ENCODE measurements at places on chromosomes 6 and 20.

DNA sequence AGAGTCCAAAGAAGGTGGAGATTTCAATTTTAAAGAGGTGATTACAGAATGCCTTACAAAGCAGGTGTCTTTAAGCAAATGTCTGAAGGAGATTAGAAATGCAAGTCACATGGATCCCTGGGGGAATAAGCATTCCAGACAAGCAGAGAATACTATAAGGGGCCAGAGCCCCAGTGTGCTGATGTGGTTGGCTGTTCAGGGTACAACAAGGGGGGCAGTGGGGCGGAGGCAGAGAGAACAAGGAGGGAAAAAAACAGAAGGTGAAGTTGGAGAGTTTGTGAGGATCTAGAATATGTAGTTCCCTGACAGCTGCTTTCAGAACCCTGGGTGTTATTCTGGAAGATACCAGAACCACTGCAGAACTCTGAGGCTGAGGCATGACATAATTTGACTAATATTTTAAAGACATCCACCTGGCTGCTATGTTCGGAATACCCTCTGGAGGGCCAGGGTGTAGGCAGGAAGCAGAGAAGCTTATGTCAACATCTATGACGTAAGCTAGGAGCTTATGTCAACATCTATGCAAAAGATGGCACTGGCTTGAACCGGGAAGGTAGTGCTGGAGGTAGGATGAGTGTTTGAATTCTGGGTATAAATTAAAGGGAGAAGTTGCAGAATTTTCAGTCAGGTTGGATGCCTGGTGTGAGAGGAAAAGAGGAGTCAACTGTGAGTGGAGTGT lies 276.3 kb upstream of the AGPAT4 start:
- DNase-seq = no peak

- DNase-seq = no peak
These were observed 21.0 kb downstream of the SULF2 start for GRCh38 chr20:47764154-47764733.

- no peak for DNase-seq
These were observed 824.8 kb upstream of the FLRT3 start for GRCh38 chr20:15162079-15162647.

- DNase-seq = no peak
These were observed 232.1 kb upstream of the TENT5A start for GRCh38 chr6:81984599-81984998.

- DNase-seq = no peak
These were observed 341.7 kb downstream of the PREX1 start for GRCh38 chr20:48486065-48486464.

- DNase-seq = no peak
These were observed 57.5 kb downstream of the ALDH8A1 start for GRCh38 chr6:134892362-134892761.

GRCh38 chr6:39294133-39294532 lies 20.1 kb downstream of the KCNK17 start:
- DNase-seq = no peak

GRCh38 chr6:136424450-136424849 lies 125.8 kb downstream of the MAP7 start:
- no peak for DNase-seq

DNA sequence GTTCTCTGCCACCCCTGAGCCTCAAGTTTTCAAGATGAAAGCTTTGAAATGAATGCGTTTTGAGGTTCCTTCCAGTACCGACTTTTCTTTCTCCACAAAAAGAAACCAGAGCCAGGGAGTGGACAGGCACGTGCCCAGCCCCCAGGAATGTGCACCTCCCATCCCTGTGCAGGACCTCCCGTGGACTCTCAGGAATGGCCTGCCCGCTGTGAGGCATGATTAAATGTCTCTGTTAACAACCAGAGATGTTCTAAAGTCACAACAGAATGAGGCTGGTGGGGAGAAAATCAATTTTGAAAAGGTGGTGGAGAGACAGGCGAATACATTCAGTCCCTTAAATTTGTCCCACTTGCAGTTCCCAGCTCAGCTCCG lies 1.5 kb downstream of the TGM3 start:
- no peak for DNase-seq

DNA sequence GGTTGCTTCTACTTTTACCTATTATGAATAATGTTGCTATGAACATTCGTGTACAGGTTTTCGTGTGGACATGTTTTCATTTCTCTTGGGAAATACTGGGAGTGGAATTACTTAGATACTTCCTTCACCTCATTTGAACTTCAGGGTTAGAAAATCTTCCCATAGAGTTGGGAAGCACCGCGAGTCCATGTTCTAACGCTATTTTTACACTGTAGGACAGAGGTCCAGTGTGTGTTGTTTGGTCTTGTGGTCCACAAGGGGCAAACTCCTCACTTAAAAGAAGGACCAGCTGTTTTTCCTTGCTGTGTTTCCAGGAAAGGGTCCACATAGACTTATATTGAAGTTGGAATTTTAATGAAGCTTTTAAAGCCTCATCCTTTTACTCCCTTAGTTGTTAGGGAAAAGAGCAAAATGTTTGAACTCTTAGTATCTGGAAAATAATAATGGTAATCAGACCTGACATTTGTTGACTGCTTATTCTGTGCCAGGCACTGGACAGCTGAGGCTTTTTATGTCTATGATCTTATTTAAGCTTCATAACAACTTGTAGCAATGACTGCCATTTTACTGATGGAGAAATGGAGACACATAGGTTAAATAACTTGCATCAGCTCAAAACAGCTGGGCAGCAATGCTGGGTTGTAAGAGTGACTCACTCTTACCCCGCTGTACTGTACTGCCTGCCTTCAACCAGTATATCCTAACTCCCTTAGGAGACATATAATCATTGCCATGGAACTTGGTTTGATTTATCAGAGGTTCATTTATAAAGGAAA lies 52.0 kb downstream of the CDC5L start:
- no peak for DNase-seq

GRCh38 chr6:126614642-126615504 lies 275.0 kb downstream of the CENPW start:
- DNase-seq = no peak

- peak; percentile 44 for DNase-seq
These were observed 102.0 kb downstream of the OR2B2 start for GRCh38 chr6:27809939-27810767.

DNA sequence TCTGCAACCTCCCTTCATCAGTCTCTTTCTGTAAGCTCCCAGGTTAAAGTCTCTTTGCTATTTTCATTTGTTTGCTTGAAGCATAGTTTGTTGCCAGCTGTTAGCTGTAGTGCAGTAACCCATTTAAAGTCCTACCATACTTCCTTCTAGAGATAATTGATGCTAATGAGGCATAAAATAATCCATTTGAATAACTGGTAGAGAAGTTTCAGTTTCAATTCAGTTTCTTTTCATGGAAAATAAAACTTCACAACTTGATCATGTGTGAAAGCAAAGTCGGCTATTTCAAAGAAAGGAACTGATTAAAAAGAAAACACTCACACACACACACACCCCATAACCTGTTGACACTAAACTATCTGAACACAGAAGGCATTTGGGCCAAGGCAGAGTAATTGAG lies 68.5 kb upstream of the TENT5A start:
- DNase-seq = no peak

DNA sequence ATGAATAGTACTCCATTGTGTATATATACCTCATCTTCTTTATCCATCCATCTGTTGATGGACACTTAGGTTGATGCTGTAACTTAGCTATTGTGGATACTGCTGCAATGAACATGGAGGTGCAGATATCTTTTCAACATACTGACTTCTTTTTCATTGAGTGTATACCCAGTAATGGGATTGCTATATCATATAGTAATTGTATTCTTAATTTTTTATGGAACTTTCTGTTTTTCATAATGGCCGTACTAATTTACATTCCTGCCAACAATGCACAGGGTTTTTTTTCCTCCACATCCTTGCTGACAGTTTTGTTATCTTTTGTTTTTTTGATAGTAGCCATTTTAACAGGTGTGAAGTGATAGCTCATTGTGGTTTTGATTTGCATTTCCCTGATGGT lies 5.2 kb downstream of the CCN2 start:
- DNase-seq = no peak

- no peak for DNase-seq
These were observed 287.1 kb upstream of the SGK1 start for GRCh38 chr6:134605034-134605433.

DNA sequence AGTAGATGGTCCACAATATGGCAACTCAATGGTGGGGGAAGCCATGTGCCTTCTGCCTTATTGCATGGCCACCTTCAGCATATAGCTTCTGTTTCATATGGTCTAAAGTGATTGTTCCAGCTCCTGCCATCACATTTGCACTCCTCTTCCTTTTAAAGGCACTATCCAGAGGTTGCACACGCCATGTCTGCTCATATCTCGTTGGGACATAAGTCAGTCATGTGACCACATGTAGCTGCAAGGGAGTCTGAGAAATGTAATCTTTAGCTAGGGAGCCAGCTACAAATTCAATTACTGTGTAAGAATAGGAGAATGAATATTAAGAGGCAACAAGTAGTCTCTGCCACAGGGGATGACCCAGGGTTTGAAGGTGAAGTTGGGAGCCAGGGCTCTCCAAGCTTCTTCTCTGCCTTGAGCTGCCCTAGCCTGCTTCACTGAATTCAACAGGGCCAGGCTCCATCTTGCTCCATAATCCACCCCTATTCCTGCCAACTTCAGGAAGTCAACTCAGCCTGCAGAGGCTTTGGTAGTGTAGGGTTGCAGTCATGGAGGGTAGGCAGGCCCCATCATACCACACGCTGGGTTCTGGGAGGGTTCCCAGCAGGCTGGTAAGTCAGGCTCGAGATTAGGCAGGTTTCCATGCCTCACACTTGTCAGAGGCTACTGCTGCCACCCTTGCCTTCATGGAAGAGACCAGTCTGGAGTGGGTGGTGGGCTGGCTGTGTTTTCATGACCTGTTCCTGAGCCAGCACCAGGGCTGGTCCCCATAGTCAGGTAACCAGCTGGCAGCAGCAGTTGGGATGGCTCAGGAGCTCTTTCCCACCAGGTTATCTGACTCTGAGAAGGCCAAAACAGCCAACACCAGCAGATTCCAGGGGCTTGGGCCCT lies 56.7 kb upstream of the SAYSD1 start:
- no peak for DNase-seq

GRCh38 chr6:55199239-55199638 lies 24.9 kb downstream of the HCRTR2 start:
- no peak for DNase-seq

DNA sequence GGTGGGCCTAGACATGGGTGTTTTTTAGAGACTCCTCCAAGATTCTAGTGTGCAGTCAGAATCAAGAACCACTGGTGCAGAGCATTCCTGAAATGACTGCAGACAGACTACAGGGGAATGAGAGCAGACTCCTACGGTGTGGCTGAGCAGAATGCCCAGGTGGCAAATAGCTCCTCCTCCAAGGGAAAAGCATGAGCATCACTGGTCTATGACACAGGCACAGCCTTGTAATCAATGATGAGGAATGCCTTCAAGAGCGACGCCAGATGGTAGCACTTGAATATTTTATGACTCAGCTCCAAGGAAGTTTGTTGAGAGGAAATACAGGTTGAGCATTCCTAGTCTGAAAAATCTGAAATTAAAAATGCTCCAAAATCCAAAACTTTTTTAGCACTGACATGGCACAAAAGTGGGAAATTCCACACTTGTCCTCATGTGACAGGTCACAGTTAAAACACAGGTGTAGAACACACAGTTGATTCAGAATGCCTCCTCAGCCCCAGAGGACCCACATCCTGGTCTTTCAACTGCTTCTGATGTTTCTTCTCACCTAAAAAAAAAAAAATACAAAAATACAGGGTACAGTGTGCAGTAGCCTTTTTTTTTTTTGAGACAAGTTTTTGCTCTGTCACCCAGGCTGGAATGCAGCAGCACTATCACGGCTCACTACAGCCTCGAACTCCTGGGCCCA lies 10.6 kb upstream of the FAM8A1 start:
- DNase-seq = no peak

Measured in activated T-cell treated with anti-CD3 and anti-CD28 coated beads for 4 hours (primary cell).